Right cardiac atrium (tissue), 5 donors: ENCODE measurements at places on chromosomes 4 and X.

GRCh38 chrX:103716962-103717361 is 6.3 kb downstream of the TMEM31 start:
- no peak for DNase-seq

- no peak for DNase-seq
These were observed 1.4 kb upstream of the CRMP1 start for GRCh38 chr4:5894266-5894665.

- DNase-seq: no peak
These were observed 296.2 kb downstream of the PDHA2 start for GRCh38 chr4:96136056-96136455.

DNA sequence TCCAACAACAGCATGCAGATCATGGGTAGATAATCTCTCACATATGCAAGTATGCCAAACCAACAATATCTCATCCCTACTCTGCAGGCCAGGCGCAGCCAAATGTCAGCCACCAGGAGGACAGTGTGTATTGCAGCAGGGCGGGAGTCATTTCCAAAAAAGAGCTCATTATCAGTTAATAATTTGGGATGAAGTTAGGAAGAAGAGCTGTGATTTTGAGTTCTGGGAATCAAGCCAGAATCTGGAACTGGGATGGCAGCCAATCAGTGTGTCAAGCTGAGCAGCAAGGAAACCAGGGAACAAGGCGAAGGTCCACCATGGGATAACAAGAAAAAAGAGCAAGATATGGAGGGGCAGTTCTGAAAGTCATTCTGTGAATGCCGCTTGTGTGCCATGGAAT is 88.2 kb upstream of the CAMK2D start:
- DNase-seq: peak; percentile 62

DNA sequence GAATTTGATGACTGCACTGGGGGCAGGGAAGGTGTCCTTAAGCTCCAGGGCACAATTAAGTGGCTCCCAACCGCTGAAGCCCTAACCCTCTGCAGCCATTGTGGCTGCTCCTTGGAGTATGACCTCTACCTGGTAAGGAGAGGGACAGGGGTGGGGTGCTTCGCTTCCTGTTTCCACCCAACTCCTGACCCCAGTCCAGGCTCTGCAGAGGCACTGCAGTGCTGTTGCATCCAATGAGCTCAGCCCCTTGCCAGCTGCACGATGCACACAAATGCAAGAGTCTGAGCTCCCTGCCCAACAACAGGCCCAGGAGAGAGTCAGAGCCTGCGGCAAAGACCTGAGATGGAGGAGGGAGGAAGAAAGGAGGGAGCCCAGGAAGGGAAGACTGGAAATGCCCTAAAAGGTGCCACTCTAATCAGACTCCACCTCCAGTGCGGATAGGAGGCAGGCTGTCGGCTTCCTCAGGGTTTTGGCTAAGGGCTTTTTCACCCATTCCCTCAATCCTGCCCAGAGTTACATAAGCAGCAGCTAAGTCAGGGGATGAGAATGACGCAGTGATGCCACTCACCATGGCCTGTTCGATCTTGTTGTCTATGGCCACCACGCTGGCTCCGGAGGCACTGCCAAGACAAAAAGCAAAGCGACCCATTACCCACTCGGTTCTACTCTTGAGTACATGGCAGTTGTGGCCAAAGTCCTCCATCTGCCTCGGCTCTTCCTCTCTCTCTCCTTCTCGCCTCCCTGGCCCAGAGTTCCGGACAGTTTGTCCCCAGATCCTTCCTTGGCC is 60.1 kb downstream of the TSC22D3 start:
- no peak for DNase-seq

- no peak for DNase-seq
These were observed 72.4 kb downstream of the YIPF6 start for GRCh38 chrX:68571292-68571609.

DNA sequence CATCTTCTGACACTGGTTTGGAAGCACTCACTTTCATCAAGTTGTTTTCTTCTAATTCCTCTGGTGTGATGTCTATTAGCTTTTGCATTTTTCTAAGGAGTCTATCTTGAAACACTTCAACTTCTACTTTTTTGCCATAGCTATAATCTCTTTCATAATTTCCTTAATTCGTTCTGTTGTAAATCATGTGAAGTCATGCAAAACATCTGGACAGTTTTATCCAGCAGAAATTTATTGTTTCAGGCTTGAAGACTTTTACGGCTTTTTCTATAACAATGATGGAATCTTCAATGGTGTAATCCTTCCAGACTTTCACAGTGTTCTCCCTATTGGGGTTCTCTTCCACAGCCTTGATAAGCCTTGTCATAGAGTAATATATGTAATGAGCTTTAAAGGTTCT is 74.9 kb upstream of the PABPC4L start:
- DNase-seq: no peak

- no peak for DNase-seq
These were observed 124.4 kb upstream of the SLC34A2 start for GRCh38 chr4:25531272-25531671.

GRCh38 chrX:6738518-6739470 is 203.9 kb upstream of the VCX3A start:
- no peak for DNase-seq

GRCh38 chrX:133852837-133853356 is 132.5 kb downstream of the GPC3 start:
- DNase-seq: no peak

DNA sequence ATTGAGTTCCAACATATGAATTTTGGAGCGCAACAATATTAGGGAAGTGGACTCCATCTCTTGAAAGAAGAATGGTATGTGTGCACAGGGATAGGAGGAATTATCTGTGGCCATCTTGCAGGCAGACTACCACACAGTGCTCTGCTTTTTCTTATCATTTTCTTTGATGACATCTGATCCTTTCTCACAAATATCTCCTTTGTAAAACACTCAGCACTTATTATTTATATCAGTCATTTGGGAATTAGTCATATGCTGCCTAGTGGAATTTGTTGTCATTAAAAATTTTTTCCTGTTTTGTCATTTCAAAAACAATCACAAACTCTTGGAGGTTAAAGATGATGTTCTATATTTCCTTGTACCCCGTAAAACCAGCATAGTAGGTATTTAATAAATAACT is 444.3 kb upstream of the ATOH1 start:
- no peak for DNase-seq
